Central memory CD8-positive, alpha-beta T cell (primary cell): ENCODE measurements at places on chromosomes 11 and 22.

GRCh38 chr22:46749682-46750529 is 11.9 kb upstream of the CERK start:
- H3K27ac ChIP-seq: peak overlapping the region; percentile 97
- H3K4me1 ChIP-seq: peaks cover 29% of the 10 kb centered on the region
- peaks cover 6% of the 10 kb centered on the region for H3K36me3 ChIP-seq
- DNase-seq: no peak

DNA sequence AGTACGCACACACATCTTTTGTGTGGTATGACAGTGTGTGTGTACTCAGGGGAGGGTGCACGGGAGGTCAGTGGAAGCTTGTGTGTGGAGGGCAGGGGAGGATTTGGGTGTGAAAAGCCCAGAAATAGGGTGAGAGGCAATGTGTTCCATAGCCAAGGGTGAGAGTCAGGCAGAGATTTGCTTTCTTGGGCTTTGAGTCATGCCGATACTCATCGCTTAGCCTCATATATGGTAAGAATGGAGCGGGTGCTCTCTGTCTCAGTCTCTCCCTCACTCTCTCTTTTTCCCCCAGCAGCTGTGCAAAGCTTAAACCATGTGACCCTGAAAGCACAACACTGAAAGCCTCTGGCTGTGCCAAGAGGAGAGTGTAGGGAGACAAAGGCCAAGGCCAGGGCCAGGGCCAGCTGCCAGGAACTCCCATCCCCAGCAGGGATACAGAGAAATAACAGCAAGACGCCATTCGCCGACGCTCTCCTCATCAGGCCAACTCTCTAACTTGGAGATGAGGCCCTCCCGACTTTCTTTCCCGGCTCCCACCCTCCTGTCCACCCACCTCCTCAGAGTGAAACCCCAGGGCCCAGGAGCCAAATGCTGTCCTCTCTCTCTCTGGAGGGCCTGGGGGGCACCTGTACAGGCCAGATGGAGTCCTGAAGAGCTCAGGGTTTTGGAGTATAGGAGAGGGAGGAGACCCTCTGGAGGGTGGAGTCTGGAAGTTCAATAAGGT is 20.3 kb upstream of the MICAL3 start:
- no peak overlapping the region for H3K27ac ChIP-seq
- H3K4me1 ChIP-seq: no peaks in the 10 kb centered on the region
- H3K27me3 ChIP-seq: peaks cover 4% of the 10 kb centered on the region

DNA sequence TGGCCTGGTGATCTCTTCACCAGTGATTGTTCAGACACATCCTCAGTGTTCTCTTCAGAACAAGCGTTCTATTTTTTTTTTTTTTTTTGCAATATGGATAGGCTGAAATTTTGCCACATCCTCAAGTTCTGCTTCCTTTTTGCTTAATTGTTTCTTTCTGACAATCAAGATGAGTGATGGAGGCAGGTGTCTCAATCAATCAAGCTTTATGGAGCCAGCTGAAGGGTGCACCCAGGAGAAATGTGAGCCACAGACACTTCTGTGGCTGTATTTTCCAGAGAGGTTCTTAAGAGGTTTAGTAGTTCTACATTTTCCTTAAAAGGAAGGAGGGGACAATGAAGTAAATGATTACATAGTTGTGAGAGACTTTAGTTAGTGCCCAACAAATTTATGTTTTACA is 43.9 kb upstream of the ASPHD2 start:
- H3K36me3 ChIP-seq: no peaks in the 10 kb centered on the region
- H3K27ac ChIP-seq: no peak overlapping the region
- peaks cover 87% of the 10 kb centered on the region for H3K27me3 ChIP-seq
- H3K4me3 ChIP-seq: no peak overlapping the region

- no peaks in the 10 kb centered on the region for H3K4me1 ChIP-seq
- H3K27me3 ChIP-seq: peaks cover 27% of the 10 kb centered on the region
- H3K4me3 ChIP-seq: no peak overlapping the region
Measured at GRCh38 chr22:19240813-19241592, 50.5 kb downstream of the CLTCL1 start.

GRCh38 chr11:59944720-59945119 is 6.5 kb downstream of the OOSP1 start:
- no peaks in the 10 kb centered on the region for H3K4me1 ChIP-seq
- H3K4me3 ChIP-seq: no peak overlapping the region
- DNase-seq: no peak
- H3K36me3 ChIP-seq: no peaks in the 10 kb centered on the region
- H3K27ac ChIP-seq: no peak overlapping the region

DNA sequence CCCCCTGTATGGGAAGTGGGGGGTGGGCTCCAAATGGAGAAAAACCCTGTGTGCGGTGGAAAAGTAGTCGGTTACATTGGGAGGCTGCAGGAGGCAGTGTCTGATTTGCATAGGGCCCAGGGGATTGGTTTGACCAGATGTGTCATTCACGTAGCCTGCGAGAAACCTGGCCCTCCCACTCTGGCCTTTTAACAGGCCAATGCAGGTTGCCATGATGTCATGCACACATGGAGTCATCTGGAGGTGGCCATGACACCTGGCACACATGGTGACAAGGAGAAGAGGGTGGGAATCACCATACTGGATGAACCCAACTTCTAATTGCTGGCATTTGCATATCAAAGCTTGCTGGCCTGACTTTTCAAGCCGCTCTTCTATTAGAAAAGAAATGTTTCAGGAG is 50.6 kb downstream of the FAM181B start:
- H3K27ac ChIP-seq: no peak overlapping the region
- peaks cover 6% of the 10 kb centered on the region for H3K4me1 ChIP-seq
- no peak overlapping the region for H3K4me3 ChIP-seq
- H3K27me3 ChIP-seq: peaks cover 41% of the 10 kb centered on the region
- DNase-seq: no peak

GRCh38 chr11:16468735-16469453 is 112.5 kb upstream of the SOX6 start:
- no peaks in the 10 kb centered on the region for H3K36me3 ChIP-seq
- H3K4me1 ChIP-seq: no peaks in the 10 kb centered on the region
- DNase-seq: no peak
- no peak overlapping the region for H3K4me3 ChIP-seq
- no peaks in the 10 kb centered on the region for H3K27me3 ChIP-seq

DNA sequence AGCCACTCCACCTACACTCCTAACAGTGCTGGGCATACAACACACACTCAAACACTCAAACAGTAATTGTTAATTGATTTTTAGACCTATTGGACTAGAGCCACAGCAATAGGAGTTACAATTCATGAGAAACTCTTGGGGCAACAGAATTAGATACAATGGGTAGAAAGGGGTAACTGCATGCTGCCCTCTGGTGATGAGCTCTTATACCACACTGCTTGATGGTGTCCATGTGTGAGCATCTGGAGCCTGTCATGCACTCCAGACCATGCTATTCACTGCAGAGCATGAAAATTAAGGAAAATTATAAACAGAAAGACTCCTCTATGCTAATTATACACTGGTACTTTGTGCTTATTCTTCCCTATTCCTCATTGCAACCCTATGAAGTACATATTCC is 975.5 kb upstream of the CCDC90B start:
- H3K4me1 ChIP-seq: no peaks in the 10 kb centered on the region
- no peaks in the 10 kb centered on the region for H3K27me3 ChIP-seq
- DNase-seq: no peak
- no peaks in the 10 kb centered on the region for H3K36me3 ChIP-seq
